Panc1 (cell line): ENCODE measurements at places on chromosomes 13 and 19.

DNA sequence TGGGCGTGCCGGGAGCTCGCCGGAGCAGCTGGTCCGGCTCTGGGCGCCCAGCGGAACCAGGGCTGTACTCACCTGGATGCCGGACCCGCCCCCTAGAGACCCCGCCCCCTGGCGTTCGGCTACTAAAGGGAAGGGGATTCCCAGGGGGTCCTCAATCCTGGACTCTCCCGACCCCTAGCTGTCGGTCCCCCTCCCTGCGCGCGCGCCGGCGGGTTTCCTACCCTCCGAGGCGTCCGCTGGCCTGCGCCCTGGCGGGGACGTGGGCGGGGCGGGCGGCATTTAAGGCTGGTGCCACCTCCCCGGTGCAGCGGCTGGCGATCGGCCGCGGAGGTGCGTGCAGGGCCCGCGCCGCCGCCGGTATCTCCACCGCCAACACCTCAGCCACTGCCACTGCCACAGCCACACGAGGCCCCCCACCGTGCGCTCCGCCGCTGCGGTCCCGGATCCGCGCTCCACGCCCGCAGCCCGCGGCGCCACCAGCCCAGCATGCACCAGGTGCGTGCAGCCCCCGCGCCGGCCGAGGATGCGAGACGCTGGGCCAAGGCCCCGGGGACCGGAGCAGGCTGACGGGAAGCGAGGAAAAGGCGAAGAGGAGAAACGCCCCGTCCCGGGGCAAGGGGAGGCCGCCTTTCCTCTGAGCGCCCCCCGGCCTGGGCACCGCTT, at the start of gene ATP12A:
ATP12A (plus strand) TSS at position 151 of the 663 bp plus-strand sequence; CDS start at position 487, 336 bp downstream.
- DNase-seq: no peak

- DNase-seq: no peak
Measured at GRCh38 chr19:38793177-38793576, 4.2 kb downstream of the LGALS7B start.

DNA sequence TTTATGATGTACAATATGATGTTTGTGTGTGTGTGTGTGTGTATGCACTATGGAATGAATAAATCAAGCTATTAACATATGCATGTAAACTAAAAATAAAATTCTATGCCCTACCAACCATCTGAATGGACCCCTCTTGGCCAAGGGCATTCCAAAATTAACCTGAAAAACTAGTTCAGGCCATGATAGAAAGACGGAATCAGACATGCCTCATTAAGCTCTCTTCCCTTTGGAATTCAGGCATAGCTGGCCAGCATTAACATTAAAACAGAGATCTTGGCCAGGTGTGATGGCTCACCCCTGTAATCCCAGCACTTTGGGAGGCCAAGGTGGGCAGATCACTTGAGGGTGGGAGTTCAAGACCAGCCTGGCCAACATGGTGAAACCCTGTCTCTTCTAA, 18.3 kb upstream of the SLC1A6 start:
- DNase-seq: no peak

GRCh38 chr19:911197-912033, 1.6 kb downstream of the R3HDM4 start:
- no peak for DNase-seq

DNA sequence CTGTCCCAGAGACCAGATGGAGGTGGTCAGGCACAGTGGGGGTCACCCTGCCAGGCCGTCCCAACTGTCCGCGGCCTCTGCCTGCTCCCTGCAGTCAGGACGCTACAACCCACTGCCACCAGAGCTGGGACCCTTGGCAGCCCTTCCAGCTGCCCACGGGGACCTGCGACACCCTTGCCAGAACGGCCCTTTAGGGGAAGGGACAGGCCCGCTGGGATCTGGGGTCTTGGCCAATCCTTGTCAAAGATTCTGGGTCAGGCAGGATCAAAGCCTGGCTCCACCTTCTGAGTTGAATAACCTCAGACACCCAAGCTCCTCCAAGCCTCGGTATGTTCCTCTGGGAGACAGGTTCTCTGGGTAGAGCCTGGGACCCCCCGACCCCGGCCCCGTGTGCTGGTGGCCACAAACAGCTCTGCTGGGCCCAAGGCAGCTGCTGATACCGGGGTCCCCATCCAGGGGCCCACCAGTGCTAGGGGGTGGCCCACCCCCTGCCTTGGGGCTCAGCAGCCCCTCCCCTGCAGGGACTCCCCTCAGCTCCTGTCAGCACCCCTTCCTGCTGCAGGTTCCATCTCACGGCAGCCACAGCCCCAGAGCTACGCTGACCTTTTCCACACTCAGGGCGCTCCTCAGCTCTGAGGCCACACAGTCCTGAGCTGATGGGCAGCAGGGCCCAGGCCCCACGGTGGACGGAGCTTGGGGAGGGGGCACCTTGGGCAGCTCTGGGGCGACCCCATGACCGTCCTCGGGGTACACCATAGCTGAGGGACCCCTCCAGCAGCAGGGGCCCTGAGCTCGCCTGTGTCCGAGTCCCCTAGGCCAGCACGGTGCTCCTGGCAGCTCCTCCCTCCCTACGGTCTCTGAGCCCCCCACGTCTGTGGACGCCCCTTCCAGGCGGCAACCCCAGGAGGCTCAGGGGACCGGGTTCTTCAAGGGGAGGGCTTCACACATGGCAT, 18.4 kb downstream of the SBNO2 start:
- DNase-seq: no peak

DNA sequence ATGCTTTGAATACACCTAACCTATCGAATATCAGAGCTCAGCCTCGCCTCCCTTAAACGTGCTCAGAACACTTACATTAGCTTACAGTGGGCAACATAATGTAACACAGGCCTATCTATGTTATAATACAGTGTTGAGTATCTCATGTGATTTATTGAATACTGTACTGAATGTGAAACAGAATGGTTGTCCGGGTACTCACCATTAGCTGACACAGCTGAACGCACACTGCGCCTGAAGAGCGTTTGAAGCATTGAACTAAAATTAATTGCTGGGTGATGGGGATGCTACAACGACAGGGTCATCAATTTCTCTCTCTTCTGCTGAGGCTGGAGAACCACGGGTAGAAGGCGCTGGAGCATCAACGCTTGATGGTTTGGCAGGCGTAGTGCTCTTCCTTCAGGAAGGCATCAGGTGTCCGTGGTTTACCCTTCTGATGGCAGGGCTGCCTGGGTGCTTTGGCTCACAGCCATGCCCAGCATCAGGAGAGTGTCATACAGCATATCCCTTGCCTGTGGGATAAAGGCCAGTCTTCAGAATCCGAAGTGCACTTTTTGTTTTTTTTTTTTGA, 46.9 kb upstream of the UBE2L5 start:
- no peak for DNase-seq

DNA sequence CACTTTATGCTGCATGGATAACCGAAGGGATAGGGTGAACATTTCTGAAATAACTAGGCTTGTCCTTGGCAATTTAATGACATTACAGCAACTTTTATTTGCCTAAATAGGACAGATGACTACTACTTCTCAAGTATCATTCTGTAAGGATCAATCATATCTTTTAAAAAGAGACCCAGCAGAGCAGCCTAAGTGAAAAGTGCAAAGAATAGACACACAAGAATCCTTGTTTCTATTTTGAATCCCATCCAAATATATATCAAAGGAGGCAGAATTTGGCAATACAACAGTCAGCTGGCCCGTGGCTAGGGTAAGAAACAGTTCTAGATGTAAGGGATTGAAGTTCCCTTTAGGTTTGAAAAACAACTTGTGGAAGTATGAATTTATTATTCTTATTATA, 6.9 kb downstream of the THSD1 start:
- DNase-seq: no peak

DNA sequence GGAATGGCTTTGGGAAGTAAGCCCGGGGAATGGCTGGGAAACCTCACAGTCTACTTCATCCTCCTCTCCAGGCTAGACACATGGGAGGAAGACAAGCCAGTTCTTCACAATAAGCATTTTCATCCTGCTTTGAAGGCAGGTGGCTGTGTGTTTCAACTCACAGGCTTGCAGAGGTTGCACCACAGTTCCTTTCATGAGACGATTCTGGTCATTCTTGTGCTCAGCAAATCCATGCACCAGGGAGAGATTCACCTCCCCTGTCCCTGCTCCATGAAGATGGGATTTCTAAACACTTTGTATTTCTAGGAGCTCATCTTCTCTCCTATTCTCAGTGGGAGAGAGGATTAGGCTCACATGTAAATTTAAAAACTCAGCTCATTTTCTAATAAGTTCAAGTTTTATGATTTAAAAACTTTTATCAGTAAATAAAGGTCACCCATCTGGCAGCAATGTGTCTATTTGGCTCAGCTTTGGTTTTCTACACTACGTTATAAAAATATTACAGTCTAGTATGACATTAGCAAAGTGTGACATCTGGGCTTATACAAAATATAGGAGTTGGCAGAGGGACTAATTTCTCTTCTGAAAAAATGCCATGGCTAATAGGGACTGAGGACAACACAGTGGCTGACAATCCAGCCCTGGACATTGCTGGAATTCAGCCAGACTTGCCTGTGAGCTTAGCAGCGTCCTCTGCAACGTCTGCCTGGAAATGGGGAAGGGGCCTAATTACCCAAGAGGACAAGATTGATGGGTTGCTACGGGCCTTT, 283.2 kb upstream of the SLC10A2 start:
- no peak for DNase-seq

DNA sequence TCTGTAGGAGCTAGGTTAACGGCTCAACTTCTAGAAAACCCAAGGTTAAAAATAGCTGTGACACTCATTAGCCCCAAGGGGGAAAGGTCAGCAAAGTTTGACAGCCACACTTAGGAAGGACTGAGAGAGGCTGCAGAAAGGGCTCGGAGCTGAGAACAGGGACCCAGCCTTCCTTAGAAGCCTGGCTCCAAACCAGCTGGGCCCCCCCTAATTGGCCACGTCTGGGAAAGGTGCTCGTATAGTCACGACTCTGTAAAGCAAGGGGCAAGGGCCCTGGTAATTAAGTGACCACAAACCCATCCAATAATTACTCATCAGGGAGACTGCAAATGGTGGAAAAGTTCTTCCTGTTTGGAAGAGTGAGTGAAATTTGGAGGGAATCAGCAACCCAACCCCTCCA, 90.5 kb downstream of the RNASEH2B start:
- no peak for DNase-seq

GRCh38 chr13:40671956-40672764, 5.7 kb upstream of the FOXO1 start:
- DNase-seq: no peak

GRCh38 chr19:51560339-51560738, 10.7 kb upstream of the ZNF175 start:
- no peak for DNase-seq

- DNase-seq: no peak
Measured at GRCh38 chr13:37700887-37701286, 102.3 kb upstream of the POSTN start.

DNA sequence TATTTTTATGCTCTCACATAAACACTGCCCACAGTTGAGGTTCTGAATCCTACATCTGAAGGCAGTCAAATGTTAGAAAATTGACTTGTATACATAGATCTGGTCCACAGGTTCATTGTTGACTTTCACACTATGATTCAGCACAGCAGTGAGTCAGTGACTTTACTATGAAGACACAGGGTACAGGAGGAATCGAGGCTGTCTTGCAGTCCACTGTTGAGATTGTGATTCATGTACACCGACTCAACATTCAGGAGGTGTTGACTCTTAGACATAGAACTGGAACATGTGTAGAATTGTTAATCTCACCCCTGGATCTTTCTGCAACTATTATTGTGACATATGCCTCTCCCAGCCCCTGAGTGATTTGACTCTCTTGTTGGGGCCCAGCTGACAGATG, 74.3 kb upstream of the ZNF43 start:
- DNase-seq: peak; percentile 8

DNA sequence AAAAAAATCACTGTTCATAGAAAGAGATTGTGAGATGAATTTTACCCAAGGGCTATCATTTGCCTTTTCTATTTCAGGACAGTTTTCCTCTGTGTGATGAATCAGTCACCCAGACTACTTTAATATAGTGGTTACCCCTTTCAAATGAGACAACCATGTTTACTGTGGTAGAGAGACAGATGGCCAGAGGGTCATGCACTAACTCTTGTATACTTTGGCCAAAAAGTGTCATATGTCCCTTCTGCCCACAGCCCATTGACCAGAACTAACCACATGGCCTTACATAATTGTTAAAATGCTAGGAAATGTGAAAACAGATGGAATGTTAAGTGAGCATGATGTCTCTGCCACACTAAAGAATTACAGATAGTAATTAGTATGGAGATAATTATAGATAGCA, 498.7 kb downstream of the DACH1 start:
- no peak for DNase-seq

- no peak for DNase-seq
Measured at GRCh38 chr13:22024381-22024994, 353.6 kb downstream of the FGF9 start.

- DNase-seq: no peak
Measured at GRCh38 chr13:63117710-63118109, 1702.1 kb upstream of the PCDH20 start.

DNA sequence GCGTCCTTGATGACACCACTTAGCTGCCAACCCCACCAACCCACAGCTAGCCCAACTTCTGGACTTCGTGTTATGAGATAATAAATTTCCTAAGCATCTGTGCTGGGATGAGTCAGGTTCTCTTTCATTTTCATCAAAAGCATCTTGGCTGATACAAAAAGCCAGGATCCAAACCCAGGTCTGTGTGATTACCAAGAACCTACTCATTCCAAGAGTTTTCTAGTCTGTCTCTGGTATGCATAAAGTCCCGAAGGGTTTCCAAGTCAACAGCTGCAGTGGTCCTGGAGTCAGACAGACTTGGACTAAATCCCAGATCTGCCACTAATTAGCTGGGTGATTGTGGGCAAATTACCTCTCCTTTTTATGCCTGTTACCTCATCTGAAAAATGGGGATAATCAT, 55.5 kb upstream of the SERP2 start:
- DNase-seq: no peak

DNA sequence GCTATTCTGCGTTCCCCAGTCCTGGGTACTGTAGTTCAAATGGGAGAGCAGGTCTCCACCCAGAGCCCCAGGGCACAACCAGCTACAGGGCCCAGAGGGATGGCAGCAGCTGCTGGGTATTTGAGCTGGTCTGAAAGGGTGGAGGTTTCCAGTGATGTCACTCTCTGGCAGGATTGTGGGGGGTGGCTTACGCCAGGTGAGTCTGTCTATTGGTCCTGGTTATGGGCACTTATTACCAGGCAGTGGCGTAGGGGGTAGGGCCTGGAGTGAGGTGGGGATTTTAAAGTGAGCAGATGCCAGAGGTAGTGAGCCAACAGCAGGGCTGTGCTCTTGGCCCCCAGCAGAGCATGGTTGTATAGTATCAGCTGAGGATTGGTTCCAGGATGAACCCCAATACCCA, 6.2 kb downstream of the RPS19 start:
- no peak for DNase-seq
